Natural killer cell (primary cell): ENCODE measurements at places on chromosomes 12 and 14. TPM values are rescaled to one million over a fixed set of nuclear protein-coding genes. Genes with fewer than 3 reads are reported as not detected.

DNA sequence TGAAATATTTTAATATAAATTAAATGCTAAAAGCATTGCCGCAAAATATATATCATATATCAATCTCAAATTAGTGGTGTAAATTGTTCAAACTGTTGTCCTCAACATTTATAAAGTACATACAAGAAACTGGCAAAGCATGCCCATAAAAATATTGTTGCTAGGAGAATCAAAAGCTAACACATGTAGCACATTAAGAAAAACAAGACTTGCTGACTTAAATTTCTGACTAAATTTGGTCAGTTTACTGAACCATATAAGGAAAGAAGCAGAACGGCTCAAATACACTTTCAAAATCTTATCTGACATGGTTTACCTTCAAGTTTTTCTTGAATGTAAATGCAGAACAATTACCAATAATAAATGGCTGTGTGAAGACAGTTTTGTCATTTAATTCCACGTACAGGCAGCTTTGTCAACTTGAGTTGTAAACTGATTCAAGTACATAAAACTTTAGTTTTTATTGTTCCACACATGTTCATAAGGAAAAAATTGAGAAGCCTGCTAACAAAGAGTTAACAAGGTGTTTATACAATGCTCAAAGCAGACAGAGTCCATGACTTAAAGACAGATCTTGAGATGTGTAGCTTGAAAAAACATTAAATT, 50.4 kb downstream of the PPP1R12A start:
- no peak for DNase-seq
- H3K4me3 ChIP-seq = no peak overlapping the region
- no peaks in the 10 kb centered on the region for H3K27me3 ChIP-seq
- H3K36me3 ChIP-seq = no peaks in the 10 kb centered on the region
- peaks cover 5% of the 10 kb centered on the region for H3K4me1 ChIP-seq
- H3K27ac ChIP-seq = no peak overlapping the region

GRCh38 chr12:47147739-47148138, 68.0 kb upstream of the AMIGO2 start:
- no peak overlapping the region for H3K27ac ChIP-seq
- H3K36me3 ChIP-seq = no peaks in the 10 kb centered on the region
- DNase-seq = no peak
- H3K4me1 ChIP-seq = no peaks in the 10 kb centered on the region

DNA sequence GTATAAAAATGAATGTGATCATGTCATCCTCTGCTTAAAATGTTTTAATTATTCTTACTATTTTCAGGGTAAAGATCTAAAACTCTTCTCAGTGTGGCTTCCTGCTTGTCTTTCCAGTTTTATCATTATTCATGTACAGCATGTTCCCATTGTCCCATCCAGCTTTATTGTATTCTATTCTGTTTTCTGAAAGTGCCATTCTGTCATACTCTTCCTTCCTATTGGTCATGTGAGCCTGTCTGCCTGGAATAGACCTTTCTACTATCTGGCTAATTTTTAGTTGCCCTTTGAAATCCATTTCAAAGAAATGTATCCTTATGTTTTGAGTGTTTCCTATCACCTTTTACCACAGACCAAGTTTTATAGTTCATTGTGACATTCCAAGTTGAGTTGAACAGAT, 34.9 kb downstream of the PALS1 start:
- DNase-seq = no peak
- no peak overlapping the region for H3K4me3 ChIP-seq
- H3K27me3 ChIP-seq = no peaks in the 10 kb centered on the region

GRCh38 chr14:35419429-35419841, 14.9 kb upstream of the NFKBIA start:
- H3K4me1 ChIP-seq = peaks cover 43% of the 10 kb centered on the region
- H3K36me3 ChIP-seq = no peaks in the 10 kb centered on the region

- H3K4me1 ChIP-seq = no peaks in the 10 kb centered on the region
- peaks cover 82% of the 10 kb centered on the region for H3K36me3 ChIP-seq
- no peaks in the 10 kb centered on the region for H3K27me3 ChIP-seq
- no peak for DNase-seq
Observed at GRCh38 chr12:66143868-66144267, 13.3 kb upstream of the LLPH start.

GRCh38 chr12:121803861-121804416, at the start of gene SETD1B:
TSS of gene SETD1B (plus strand) at chr12:121804009. CDS start at chr12:121804738, 729 bp downstream.
- H3K4me1 ChIP-seq = peaks cover 54% of the 10 kb centered on the region
- H3K27me3 ChIP-seq = no peaks in the 10 kb centered on the region
- peak within 1 kb of the TSS; percentile 97 for H3K27ac ChIP-seq
- H3K4me3 ChIP-seq = peak within 1 kb of the TSS; percentile 59
- peak; percentile 54 for DNase-seq
- peaks cover 29% of the 10 kb centered on the region for H3K36me3 ChIP-seq

DNA sequence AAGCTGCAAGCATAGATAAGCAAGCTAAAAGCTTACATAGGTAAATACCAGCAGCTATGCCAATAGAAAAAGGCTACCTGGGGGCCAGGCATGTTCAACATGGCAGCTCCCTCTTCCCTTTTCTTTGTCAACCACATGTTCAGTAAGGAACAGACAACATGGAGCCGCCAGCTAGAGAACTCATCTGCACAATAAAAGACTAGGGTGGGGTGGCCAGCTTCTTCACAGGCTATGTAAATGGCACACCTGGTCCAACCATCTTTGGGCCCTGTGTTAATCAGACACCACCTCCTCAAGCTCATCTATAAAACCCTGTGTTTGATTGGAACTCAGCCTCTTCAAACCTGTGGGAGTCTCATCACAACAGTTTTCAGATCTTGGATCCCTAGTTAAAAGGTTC, 129.7 kb upstream of the TMPO start:
- DNase-seq = no peak
- H3K27ac ChIP-seq = no peak overlapping the region
- H3K36me3 ChIP-seq = no peaks in the 10 kb centered on the region
- H3K27me3 ChIP-seq = peaks cover 2% of the 10 kb centered on the region

- no peak overlapping the region for H3K27ac ChIP-seq
- no peaks in the 10 kb centered on the region for H3K4me1 ChIP-seq
- peak; percentile 7 for DNase-seq
- no peaks in the 10 kb centered on the region for H3K36me3 ChIP-seq
- no peaks in the 10 kb centered on the region for H3K27me3 ChIP-seq
Observed at GRCh38 chr12:127381043-127381668, 885.8 kb upstream of the TMEM132C start.

- no peaks in the 10 kb centered on the region for H3K27me3 ChIP-seq
- no peak for DNase-seq
- no peak overlapping the region for H3K4me3 ChIP-seq
- H3K4me1 ChIP-seq = peaks cover 96% of the 10 kb centered on the region
- peak overlapping the region; percentile 47 for H3K27ac ChIP-seq
Observed at GRCh38 chr14:64728106-64728505, 23.9 kb downstream of the PLEKHG3 start.

DNA sequence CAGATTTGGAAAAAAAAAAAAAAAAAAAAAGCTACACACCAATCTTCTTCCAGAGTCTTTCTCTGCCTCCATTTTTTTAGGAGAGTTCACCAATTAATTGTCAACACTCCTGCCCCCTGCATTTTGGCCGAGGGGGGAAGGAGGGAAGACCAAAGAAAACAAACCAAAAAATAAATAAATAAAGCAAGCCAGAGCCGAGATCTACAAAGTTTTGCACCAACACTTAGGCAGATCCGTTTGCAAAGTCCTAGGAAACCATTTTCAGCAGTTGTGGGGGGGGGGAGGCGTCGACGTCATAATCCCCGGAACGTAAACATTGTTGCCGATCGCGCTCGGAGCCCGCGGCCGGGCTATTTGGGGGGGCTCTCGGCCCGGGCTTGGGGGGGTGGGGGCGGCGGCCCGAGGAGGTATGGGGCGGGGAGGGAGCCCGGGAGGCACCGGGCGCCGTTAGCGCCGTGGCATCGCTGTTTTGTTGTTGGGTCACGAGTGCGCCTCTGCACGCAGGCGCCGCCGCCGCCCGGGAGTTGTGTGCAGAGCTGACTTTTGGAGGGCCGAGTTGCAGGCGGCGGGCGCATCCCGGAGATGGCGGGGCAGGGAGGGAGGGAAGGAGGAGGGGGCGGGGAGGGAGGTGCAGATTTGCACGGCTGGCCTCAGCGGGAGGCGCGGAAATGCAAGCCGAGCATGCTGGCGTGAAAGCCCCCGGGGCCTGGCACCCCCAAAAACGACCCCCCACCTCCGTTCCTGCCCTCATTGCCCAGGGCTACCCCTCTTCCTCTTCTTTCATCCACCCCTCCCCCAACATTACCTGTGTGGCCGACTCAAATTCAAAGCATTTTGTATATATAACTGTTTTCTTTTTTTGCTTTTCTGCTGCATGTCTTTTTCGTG, 598 bp downstream of the KDM2B start:
- H3K4me3 ChIP-seq = peak overlapping the region; percentile 65
- H3K36me3 ChIP-seq = peaks cover 9% of the 10 kb centered on the region
- H3K27ac ChIP-seq = peak overlapping the region; percentile 92
- no peaks in the 10 kb centered on the region for H3K27me3 ChIP-seq

DNA sequence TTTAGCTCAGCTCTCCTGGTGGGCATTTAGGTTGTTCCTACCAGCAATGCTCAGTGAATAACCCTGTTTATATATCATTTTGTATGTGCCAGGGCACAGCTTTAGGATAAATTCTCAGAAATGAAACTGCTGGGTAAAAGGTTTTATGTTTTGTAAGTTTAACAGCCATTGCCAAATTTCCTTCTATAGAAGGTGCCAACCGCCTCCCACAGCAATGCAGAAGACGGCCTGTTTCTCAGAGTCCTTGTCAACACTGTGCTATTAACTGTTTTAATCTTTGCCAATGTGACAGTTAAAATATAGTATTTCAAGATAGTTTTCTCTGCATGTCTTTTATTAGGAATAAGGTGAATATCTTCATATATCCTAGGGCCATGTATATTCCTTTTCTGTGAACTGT, 65.0 kb downstream of the PPP1R13B start:
- no peak for DNase-seq
- no peaks in the 10 kb centered on the region for H3K27me3 ChIP-seq
- no peak overlapping the region for H3K27ac ChIP-seq

DNA sequence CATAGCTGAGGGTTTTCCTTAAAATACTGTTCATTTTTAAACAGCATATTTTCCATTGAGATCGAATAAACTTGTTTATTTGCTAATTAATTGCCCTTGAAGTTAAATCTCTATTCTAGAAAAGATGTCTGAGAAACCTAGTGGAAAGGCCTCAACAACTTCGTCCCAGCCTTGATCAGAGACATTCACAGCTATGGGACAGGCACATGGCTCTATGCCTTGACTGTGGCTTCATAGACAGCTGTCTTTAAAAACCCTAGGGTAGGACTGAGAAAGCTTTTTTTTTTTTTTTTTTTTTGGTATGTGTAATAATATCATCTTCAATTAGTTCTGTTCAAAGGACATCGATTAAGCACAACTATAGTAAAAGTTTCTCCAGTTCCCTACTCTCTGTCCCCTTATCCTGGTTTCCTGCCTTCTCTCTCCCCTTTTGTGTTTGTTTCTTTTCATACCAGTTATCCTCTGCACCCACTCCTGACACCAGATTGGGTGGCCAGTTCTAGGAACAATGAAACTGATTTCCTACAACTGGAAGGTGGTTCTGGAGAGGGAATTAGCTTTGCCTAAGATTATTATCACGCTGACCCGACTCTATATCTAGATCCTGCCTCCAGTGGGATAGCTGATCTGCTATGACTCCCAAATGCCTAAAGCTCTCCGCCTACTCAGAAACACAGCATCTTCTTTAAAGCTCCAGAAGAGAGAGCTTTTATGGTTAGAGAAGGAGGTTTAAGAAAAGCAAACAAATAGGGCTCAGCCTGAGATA, 20.3 kb downstream of the SOCS2 start:
- H3K36me3 ChIP-seq = no peaks in the 10 kb centered on the region
- peaks cover 32% of the 10 kb centered on the region for H3K27me3 ChIP-seq
- no peak overlapping the region for H3K4me3 ChIP-seq

GRCh38 chr14:103738166-103738565, 22.6 kb downstream of the ZFYVE21 start:
- no peak overlapping the region for H3K4me3 ChIP-seq
- H3K27ac ChIP-seq = no peak overlapping the region
- H3K36me3 ChIP-seq = peaks cover 24% of the 10 kb centered on the region
- H3K4me1 ChIP-seq = no peaks in the 10 kb centered on the region

- no peaks in the 10 kb centered on the region for H3K36me3 ChIP-seq
- no peaks in the 10 kb centered on the region for H3K4me1 ChIP-seq
- no peak overlapping the region for H3K4me3 ChIP-seq
- no peak overlapping the region for H3K27ac ChIP-seq
Observed at GRCh38 chr12:106003297-106003696, 135.5 kb downstream of the NUAK1 start.

DNA sequence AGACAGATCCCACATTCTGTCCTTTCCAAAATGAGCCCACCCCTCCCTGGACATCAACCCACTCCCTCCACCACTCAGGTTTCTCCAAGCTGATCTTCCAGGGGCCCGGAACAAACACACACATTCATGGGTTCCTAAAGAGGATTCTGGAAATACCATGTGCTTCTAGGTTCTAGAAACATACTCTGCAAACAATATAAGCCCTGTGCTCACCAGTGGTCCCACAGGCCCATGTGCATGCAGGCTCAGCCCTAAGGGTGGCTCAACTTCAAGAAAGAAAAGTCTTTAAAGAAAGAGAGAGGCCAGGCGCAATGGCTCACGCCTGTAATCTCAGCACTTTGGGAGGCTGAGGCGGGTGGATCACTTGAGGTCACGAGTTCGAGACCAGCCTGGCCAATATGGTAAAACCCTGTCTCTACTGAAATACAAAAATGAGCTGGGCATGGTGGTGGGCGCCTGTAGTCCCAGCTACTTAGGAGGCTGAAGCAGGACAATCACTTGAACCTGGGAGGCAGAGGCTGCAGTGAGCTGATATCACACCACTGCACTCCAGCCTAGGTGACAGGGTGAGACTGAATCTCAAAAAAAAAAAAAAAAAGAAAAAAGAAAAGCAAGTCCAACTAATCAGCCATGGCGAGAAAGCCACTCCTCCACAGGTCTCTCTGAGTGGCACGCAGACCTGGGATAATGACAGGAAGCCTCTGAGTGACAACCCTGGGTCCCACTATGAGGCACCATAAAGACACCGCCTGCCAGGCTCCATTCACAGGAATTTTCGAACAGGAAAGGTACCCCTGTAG, 59.5 kb upstream of the PNMA1 start:
- no peak overlapping the region for H3K27ac ChIP-seq
- H3K36me3 ChIP-seq = no peaks in the 10 kb centered on the region
- H3K4me3 ChIP-seq = no peak overlapping the region
- H3K27me3 ChIP-seq = no peaks in the 10 kb centered on the region

DNA sequence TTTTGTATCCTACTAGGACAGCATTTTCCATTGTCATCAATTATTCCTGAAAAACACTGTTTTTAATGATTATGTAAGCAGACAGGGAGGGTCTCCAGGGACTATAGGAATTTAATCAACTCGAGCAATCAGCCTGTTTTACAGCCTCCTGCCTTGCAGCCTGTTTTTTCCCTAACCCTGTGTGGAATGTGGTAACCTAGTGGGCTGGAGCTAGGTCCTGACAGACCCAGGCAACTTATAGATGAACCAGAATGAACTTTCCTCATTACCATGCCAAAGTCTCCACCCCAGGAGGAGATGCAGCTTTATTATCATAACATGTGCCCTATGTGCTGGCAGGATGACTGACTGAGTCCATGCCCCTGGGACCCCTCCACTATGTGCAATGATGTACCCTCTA, 375.1 kb downstream of the BMP4 start:
- no peaks in the 10 kb centered on the region for H3K27me3 ChIP-seq
- no peaks in the 10 kb centered on the region for H3K4me1 ChIP-seq
- no peak overlapping the region for H3K27ac ChIP-seq
- no peak for DNase-seq
- H3K36me3 ChIP-seq = no peaks in the 10 kb centered on the region

The MANSC1 gene
- total RNA-seq = 0.63 TPM

The SCYL2 gene
- total RNA-seq = 56.1 TPM

The ACOT4 gene
- total RNA-seq = 3.0 TPM

The DLK1 gene
- total RNA-seq = not detected

The IAPP gene
- total RNA-seq = not detected

The KRT72 gene
- total RNA-seq = 21.9 TPM
